ENCODE measurements at places on chromosomes 7 and 10. TPM values are rescaled to one million over a fixed set of nuclear protein-coding genes. Genes with fewer than 3 reads are reported as not detected.

Gene AGMO
- total RNA-seq, result not detected

Gene TSPAN12
- total RNA-seq, result not detected

DNA sequence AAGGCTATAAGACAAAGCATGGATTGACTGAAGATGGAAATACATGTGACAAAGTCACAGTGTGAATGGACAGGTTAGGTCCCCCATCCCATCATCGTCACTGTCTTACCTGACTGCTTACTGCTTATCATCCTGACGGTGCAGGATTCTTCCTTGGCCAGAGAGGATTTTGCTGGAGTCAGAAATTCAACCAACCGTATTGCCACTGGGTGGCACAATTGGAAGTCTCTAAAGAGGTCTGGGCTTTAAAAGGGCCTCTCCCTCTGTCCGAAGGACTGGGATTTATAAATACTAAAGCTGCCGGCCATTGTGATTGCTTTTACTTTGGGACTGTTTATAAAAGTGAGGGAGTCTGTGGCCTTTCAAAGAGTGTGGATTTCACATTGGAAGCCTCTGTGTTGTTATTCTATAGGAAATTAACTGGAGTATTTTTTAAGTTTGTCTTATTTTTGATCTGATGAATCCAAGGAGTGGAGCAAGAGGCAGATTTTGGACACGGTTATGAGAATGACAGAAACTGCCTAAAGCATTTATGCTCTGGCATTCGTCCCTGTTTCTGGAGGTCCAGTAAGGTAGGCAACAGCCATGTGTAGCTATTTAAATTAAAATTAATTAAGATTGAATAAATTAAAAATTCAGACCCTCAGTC is 113.3 kb upstream of the CREB5 start:
- no peak overlapping the region for H3K4me3 ChIP-seq
- DNase-seq, result no peak

- peaks cover 42% of the 10 kb centered on the region for H3K27me3 ChIP-seq
- no peaks in the 10 kb centered on the region for H3K36me3 ChIP-seq
- no peak for DNase-seq
- no peak overlapping the region for H3K27ac ChIP-seq
- peaks cover 8% of the 10 kb centered on the region for H3K4me1 ChIP-seq
Measured at GRCh38 chr10:128277267-128277840, 151.1 kb upstream of the MKI67 start.

DNA sequence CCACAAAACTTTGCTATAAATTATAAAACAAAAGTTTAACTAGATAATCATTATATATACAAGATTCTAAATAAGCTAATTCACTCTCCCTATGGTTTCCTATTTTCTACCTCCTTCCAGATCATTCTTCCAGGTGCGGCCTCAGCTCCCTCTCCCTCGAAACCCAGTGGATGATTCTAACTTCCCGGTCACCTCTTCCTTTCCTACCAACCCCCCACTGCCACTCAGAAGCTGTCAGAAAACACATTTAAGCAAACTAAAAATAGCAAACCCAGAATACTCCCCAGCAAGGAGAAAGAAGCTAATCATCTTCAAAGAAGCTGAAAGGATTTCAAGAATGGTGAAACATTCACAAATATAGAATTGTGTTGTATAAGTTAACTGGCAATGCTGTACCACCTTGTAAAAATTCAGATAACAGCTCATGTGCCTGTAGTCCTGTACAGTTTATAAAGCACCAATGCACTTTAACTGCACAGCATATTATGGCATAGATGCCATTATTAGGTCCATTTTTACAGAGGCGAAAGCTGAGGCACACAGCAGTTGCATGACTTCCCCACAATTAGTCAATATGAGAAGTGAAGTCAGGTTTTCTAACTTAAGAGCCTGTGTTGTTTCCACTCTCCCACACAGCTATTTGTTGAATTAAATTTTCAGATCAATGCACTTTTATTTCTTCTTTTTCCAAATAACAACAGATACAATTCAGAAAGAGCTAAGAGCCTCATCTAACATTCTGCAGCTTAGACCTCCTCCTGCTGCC is 13.7 kb upstream of the DNTT start:
- H3K27ac ChIP-seq, result no peak overlapping the region
- peaks cover 5% of the 10 kb centered on the region for H3K27me3 ChIP-seq
- H3K36me3 ChIP-seq, result no peaks in the 10 kb centered on the region
- no peak for DNase-seq
- H3K4me1 ChIP-seq, result peaks cover 20% of the 10 kb centered on the region

DNA sequence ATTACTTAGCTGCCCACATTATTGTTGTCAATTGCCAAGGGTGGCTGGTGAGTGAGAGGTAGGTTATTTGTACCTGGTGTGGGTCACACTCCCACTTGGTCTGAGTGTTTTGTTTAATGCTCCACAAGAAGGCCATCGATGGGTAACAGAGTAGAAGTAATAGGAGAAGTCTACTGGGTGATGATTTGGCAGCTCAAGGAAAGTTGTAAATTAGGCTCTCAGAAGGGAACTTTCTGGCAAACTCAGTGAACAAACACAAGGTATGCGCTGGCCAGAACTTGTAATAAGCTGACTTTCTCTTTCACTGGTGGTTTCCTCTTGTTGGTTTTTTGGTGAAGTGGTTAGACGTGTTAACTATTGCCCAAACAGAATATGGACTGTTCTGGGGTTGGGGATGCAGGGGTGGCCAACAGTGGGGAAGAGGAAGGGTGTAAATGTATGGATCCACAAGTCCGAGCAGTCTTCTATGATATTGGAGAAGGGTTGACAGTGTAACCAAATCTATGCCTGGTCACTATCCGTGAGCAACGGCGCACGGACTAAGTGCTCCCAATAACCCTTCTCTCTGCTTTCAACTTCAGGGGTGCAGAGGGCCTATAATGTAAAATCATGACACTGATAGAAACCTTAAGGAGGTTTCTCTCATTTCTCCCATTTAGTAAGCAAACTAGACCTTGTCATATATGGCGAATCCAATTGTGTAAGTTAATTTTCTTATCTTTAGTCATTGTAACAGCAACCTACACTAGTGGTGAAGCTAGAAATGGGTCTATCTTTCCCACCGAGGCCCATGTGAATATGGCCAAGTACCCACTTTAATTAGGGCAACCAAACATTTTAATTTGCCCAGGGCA is 212.8 kb downstream of the PTEN start:
- H3K4me3 ChIP-seq, result no peak overlapping the region
- H3K27me3 ChIP-seq, result peaks cover 3% of the 10 kb centered on the region
- H3K4me1 ChIP-seq, result peaks cover 15% of the 10 kb centered on the region

- no peak overlapping the region for H3K4me3 ChIP-seq
- H3K36me3 ChIP-seq, result no peaks in the 10 kb centered on the region
- no peaks in the 10 kb centered on the region for H3K27me3 ChIP-seq
Measured at GRCh38 chr10:83274088-83274487, 865.2 kb upstream of the GHITM start.

DNA sequence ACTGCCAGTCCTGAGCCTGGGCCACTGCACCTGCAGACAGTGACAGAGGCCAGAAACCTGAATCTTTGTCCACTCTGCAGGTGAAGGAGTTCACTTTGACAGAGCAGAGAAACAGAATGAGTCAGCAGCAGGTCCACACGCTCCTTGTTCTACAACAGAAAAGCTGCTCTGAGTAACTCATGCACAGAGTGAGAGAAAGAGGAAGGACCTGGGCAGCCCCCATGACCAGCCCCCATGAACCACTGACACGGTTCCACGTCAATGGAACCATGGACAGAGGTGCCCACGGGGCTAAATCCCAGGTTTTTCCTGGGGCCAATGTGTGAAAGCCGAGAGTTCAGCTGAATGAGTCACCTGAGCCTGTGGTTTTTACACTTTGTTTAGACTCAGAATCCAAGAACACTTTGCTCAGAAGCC is 40.8 kb upstream of the CTBP2 start:
- H3K4me1 ChIP-seq, result no peaks in the 10 kb centered on the region
- no peaks in the 10 kb centered on the region for H3K36me3 ChIP-seq
- H3K4me3 ChIP-seq, result no peak overlapping the region
- peaks cover 4% of the 10 kb centered on the region for H3K27me3 ChIP-seq
